ENCODE measurements at places on chromosomes 5 and 9.

GRCh38 chr5:157269761-157270272 lies 3.9 kb downstream of the CYFIP2 start:
- DNase-seq, result no peak

DNA sequence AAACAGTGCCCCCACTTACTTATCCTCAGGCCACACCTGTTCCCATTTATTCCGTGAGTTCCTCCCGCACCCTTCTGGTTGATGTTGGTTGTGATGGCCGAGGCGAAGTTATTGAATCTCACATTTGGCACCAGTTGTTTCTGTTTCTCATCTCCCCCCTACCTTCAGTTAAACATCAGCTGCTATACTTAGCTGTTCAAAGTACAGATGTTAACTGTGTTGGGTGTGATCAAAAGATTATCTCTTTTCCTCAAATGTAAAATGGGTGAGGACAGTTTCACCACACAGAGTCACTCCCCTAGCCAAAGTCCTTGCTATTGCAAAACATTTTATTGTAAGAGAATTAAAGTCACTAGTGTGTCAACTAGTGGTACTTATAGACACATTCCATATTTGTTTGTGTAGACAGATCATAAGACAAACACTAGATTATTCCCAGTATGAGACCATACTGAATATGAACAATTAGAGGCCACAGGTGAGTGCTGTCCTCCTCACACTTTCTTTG lies 43.2 kb upstream of the PRSS3 start:
- DNase-seq, result no peak

GRCh38 chr9:92668746-92669526 lies 995 bp downstream of the IPPK start:
- peak; percentile 26 for DNase-seq

- DNase-seq, result no peak
Measured at GRCh38 chr5:174421408-174421805, 303.0 kb upstream of the MSX2 start.

DNA sequence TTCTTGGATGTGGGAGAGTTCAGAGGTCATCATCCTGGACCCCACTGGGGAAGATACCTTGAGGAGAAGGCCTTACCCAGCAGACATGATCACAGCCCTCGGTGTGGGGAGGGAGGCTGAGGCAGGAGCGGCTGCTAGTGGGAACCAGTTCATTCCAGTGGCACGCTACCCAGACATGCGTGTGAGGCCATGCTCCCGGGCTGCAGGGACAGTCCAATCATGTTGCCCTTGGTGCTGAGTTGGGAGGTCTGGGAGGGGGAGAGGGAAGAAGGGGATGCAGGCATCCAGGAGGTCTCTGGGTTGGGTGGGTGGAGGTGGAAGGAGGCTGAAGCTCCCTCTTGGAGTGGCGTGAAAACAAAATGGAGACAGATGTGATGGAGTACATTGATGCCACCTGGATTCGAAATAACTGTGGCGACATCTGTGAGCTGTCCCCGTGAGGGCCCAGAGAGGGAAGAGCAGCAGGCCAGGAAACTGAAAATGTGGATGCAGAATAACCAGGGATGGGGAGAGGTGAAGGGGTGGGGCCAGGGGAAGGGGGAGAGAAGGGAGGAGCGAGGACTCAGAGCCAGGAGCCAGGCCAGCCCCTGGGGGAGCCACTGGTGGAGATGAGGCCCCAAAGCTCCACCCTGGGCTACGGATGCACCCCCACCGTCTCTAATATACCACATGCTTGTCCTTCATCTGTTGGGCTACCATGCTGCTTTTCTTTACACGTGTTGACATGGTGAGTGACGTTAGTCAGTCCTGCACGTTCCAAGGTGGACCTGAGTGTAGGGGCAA lies 16.2 kb downstream of the NDUFS6 start:
- DNase-seq, result no peak

DNA sequence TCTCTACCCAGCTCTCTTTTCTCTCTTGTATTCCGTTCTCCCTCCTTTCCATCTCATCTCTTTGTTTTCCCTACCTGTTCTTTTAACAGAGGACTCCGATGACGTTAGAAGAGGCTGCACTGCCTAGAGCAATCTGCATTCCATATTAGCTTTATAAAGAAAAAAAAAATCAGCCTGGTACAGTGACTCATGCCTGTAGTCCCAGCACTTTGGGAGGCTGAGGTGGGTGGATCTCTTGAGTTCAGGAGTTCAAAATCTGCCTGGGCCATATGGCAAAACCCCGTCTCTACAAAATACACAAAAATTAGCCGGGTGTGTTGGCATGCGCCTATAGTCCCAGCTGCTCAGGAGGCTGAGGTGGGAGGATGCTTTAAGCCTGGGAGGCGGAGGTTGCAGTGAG lies 49.0 kb downstream of the DAPK1 start:
- DNase-seq, result no peak

GRCh38 chr9:14221558-14221957 lies 92.4 kb downstream of the NFIB start:
- peak; percentile 80 for DNase-seq

DNA sequence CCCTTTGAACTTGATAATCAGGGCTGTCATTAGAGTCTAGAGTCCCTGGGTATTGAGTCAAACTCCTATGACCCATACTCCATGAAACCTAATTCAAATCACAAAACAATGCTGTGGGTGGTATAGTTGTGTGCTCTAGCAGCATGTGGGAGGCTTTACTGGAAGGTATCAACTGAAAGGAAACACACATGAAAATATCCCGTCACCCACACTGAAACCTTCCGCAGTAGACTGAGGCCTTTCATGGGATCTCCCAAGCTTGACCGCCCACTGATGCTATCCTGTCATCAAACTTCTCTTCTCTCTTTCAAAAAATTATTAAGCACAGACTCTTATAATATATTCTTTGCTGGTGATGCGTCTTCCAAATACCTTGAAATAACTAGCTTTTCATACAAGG lies 569.1 kb upstream of the MEF2C start:
- DNase-seq, result no peak

GRCh38 chr9:101566904-101567724 lies 27.7 kb downstream of the PPP3R2 start:
- DNase-seq, result no peak

DNA sequence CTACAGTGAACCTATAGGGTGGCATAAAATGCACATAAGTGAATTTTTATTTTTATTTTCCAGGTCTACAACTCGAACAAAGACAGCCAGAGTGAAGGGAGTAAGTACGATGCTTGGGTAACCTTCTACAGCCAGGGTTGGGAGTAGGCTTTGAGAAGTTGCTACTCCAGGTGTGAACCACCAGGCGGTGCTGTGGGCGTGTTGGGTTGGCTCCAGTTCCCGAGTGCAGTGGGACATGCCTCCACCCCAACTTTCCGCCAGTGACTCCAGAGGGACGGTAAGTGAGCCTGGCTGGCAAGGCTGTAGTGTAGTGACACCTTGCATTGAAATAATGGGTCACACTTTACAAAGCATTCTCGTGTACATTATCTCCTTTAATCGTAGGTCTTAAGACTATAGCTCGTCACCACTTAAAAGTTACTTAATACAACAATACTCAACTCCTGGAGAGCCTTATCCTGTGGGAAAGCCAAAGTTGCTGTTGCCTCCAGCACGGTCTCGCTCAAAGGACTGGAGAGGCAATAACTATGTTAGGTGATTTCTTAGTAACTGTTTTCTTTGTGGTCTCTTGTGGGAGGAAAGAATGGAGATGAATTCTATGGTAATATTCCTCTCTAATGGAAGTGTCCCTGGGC lies 244.0 kb downstream of the ARHGAP26 start:
- DNase-seq, result no peak

- DNase-seq, result no peak
Measured at GRCh38 chr9:122239722-122240121, 11.0 kb upstream of the LHX6 start.

DNA sequence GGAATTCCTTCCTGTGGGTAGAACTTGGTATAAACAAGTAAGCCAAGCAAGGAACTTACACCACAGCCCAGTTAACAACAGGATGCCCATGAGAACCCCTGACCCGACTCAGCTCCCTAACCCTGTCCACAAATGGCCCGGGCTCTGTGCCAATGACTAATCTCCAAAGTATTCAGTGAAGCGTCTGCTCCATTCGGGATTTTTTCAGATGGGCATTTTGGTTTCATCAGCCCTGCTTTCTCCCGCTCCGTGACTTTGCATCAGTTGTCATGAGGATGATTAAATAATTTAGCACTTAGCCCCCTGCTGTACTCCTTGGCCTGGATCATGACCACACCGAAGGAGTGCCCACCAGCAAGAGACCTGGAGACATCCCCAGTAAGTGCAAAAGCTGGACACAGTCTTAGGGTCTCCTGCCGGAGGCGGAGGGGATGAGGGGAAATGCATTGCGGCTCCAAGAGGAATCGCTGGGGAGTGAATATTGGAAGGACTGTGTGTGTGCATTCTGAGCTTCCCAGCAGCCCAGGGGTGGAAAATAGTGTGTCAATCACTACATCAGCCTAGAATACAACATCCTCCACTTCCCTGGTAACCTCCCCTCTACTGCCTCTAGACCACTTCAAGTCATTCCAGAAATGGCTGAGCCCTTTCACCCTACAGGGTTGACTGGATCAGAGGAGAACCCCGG lies 41.4 kb upstream of the DNAH5 start:
- DNase-seq, result peak; percentile 99

DNA sequence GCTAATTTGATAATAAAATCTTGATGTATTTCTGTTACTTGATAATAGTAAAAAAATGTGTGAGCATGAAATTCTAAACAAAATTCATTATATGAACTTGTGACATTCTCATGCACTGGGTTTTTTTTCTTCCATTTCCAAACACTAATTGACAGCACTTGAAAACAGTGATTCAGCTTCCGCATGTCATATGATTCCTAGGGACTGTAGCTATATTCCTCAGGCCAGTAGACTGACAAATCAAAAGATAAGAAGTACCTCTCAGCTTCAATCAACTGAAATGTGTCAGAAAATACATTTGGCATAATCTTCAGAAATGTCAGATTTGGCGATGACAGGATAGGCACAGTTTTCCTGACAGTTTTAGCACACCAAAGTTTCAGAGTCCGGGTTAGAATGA lies 52.5 kb downstream of the EFNA5 start:
- no peak for DNase-seq

GRCh38 chr9:131657940-131658339 lies 81.9 kb downstream of the RAPGEF1 start:
- DNase-seq, result no peak

DNA sequence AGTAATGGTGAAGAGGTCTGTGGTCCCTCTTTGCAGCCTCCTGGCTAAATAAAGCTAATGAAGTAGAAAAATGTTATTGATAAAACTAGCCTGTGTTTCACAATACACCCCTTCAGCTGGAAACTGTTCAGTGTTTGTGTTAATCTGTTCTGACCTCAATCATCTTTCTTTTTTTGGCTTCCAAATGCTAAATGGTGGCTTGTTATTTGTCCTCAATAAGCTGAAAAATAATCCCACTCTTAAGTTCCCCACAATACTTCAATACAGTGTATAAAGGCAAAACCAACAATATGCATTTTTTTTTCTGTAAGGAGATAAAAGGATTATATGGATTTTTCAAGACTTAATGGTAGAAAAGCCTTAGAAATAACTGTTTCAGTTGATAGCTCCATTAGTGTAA lies 560.5 kb downstream of the TUSC1 start:
- DNase-seq, result no peak

DNA sequence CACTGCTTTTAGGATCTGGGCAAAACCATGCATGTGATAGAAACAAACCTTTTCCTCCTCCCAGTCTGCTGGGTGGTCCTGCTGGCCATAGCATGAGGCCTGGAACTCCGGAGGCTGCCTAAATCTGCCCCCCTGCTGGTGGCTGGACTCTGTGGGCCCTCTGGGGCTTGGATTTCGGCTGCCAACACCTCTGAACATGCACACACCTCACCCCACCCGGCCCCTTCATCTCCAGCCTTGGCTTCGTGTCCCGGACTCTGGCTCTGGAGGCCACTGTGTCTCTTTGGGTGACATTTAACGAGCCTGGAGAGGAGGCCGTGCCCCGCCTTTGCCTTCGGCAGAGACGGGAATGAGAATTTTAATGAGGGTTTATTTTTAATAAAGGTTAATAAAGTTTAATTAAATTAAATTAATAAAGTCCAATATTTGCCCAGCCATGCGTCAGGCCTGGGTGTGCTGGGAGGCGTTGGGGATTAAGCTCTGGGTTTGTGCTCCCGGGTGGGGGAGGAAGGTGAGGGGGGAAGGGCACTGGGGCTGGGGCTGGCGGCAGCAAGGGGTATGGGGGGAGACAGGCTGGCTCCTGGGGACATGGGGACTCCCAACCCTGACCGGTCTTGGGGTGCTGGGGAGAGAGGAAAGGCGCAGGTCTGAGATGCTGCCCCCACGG lies 251.8 kb downstream of the PBX3 start:
- no peak for DNase-seq

DNA sequence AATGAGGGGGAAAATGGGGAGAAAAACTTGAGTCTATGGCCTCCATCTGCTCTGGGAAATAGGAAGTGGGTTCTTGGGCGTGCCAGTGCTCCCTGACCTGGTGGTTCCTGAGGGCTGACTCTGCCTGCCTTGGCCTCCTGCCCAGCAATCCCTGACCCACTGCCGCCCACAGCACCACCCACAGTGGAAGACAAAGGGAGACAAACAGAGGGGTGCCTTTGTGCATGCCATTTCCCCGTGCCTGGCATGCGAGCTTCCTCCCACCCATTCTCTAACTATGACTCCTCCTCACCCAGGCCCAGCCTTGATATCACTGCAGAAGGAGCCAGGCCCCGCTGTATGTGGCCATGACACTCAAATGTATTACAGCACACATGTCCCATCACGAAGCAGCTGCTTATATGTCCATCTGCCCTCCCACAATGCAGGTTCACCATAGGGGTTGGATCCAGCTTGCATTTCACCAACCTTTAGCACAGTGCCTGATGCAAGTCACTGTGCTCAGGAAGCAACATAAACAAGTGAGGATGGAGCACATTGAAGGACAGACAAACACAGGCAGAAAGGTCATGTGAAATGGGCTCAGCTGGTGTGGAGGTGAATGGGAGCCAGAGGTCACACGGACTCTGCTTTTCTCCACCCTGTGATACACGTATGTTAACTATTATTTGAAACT lies 84.4 kb downstream of the ADRB2 start:
- DNase-seq, result peak; percentile 88

- no peak for DNase-seq
Measured at GRCh38 chr9:109880276-109881169, 100.5 kb downstream of the PALM2AKAP2 start.

DNA sequence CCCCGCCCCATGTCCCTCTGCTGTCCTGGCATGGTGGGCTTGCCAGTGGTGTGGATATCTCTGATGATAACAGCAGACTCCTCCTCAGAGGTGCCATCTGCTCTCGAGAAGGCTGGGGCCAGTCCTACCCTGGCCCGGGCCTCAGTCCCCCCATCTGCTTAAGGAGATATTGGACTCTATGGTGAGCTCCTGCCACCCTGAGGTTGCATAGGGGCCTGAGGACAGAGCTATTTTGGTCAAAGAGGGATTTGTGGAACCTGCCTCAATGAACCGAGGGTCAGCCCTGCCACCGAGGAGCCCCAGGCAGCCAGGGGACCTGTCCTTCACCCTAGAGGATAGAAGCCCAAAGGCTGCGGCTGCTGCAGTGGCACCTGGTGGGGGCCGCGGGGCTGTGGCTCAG lies 32.6 kb downstream of the NTNG2 start:
- no peak for DNase-seq

GRCh38 chr9:99845063-99845462 lies 23.4 kb downstream of the NR4A3 start:
- no peak for DNase-seq
